CD8-positive, alpha-beta memory T cell (primary cell): ENCODE measurements at places on chromosomes 5 and 9. TPM values are rescaled to one million over a fixed set of nuclear protein-coding genes. Genes with fewer than 3 reads are reported as not detected.

GRCh38 chr5:55308254-55308836 is 556 bp downstream of the MTREX start:
- no peak for DNase-seq

GRCh38 chr5:28729067-28729466 is 1690.7 kb upstream of the CDH9 start:
- no peak for DNase-seq

GRCh38 chr9:131298816-131299215 is 9.3 kb downstream of the PLPP7 start:
- no peak for DNase-seq

DNA sequence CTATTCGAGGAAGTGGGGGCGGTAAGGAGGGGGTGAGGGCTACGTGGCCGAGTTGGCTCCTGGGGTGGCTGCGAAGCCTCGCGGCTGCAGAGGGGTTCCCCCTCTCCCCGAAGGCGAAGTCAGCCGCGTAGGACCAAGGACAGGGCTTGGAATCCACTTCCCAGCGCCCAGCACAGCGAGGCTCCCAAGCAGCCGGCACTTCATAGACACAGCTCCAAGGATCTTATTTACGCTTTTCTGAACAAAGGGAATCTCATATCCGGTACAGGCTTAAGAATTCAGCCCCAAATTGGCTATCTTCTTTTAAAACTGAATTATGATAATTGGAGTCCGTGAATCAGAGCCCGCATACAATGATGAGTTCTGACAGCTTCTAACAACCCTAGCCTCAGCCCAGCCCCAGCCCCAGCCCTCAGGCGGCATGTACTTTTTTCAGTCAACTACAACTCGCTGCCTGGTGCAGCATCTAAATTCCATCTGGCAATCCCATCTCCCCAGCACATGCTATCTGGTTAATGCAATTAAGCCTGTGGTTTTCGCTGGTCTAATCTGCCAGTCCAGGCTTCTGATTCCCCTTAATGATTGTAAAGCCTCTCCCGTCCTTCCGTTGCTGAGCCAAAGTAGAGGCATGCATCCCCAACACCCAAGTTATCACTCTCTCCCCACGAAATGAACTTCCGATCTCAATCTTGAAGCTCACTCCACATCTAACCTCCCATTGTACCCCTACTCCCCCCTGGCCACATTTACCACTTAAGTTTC is 1.0 kb downstream of the ELAVL2 start:
- DNase-seq: no peak

DNA sequence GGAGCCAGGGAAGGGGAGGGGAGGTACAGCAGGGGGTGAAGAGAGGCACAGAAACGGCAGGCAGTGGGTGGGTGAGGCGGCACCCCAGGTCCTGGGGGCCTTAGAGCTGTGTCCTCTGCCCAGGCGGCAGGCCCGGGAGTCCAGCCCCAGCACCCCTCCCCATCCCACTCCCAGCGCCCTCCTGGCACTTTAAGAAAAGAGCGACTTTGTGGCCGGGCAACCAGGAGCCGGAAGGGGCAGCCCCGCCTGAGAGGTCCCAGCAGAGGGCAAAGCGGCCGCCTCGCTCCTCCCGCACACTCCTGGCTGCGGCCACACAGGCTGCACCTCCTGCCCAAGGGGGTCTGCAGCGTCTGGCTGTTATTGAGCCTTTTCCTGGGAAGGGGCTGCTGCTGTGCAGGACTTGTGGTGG is 42.6 kb downstream of the NACC2 start:
- no peak for DNase-seq

- DNase-seq: no peak
Observed at GRCh38 chr5:16757146-16757545, 140.3 kb upstream of the RETREG1 start.

QRFP gene
- not detected for polyA plus RNA-seq
